Stimulated activated CD8-positive, alpha-beta memory T cell treated with anti-CD3 and anti-CD28 coated beads, Interleukin-15, amount 100 ng/mL, for 4 hours (primary cell): ENCODE measurements at places on chromosomes 3 and 15.

DNA sequence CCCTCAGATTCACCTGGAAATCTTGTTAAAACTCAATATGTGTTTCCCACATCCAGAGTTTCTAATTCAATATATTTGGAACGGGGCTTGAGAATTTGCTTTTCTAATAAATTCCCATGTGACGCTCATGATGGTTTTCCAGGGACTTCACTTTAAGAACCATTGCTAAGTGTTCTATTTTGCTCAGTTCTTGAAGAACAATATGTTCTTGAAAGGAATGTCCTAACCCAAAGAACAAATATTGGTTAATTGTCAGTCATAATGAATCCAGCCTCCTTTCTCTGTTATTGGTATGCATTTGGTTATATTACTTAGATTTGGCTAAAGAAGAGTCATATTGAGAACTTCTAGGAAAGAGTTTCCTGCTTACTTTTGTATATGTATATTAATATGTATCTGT lies 4.4 kb upstream of the PLSCR2 start:
- DNase-seq, result no peak

GRCh38 chr3:36250191-36250590 lies 130.1 kb upstream of the STAC start:
- DNase-seq, result no peak

GRCh38 chr15:40976819-40977218 lies 23.5 kb downstream of the CHAC1 start:
- DNase-seq, result no peak

DNA sequence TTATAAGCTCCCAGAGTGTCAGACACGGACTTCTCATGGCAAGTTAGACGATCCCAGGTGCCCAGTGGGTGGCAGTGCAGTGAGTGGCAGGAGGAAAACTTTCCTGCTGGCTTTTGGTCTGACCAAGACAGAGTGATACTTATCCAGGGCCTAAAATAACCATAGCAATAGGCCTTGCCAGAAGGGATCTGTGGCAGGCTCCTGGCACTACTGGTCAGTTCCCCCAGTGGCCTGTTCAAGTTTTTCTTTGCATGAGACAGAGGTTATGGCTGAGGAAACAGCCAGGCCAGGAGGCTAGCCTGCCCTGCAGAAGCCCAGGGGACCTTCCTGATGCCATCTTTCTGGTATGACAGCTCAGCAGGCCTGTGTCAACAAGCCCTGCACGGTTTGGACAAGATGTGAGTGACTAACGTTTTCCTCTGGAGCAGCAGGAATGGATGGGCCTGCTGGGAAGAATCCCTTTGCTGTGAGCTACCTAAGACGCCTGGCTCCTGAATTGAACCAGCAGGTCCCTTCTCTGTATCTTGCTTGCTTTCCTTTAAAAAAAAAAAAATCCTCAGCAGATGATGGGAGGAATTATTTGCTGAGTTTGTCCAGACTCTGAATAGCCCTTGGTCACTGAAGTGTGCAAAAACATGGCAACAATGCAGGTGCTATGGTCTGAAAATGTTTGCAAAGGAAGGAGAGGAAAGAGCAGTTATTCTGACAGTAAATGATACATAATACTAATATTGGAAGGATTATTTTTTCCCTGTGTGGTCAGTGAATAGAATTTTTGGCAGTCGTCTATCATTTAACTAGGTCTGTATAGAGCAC lies 18.0 kb downstream of the SCG5 start:
- no peak for DNase-seq

DNA sequence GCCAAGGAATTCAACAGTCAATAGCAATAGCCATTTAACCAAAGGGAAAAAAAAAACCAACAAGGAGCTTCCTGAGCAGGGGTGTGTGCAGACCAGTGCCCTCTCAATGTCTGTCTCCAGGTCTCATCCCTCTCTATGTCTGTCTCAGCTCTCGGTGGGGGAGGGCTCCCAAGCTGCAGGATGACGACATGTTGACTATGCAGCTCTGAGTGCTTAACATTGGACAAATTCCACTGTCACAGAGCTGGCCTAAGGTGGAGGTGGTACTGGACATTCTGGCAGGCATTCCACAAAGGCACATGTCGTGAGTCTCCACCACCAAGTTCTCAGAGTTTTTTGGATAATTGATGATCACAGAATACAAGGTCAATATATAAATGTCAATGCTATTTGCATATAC lies 2.0 kb upstream of the CAPN7 start:
- no peak for DNase-seq

DNA sequence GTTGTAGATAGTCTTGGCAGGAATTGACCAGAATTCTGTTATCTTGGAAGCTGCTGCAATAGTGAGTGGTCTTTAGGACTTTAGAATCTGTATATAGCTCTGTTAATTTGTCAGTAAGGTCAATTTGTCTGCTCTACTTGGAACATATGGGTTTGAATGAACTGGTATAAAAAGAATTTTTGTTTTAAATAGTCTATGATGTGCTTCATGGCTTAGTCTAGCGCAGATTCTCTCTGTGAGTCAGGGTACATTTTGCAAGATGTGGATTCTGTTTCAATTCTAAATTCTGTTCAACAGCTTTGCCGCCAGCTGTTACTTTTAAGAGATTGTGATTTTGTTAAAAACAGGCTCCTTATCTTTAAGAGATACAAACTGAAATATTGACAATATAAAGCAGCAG lies 135.9 kb upstream of the AGBL1 start:
- DNase-seq, result no peak

GRCh38 chr3:141849056-141849815 lies 27.2 kb upstream of the ATP1B3 start:
- no peak for DNase-seq

DNA sequence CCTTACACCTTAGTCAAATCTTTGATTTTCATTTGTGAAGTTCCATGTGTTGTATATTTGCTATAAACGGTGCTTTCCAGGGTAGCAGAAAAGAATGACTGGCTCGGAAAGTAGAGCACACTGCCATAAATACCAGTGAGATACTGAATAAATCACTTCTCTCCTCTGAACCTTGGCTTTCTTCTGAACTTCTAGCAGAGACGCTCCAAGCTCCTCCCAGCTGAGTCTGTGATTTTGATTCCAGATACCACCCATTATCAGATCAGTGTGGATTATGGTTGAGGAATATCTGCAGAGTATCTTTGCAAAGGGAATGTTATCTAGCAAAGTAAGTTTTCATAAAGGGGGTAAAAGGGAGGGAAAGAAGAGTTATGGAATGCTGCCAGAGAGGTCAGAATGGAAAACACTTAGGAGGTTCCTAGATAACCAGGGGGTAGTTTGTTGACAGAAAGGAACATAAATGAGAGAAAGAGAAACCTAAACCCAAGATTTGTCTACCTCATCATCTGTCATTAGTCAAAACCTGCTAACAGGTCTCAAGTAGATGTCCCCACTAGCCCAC lies 98.5 kb upstream of the PSMD6 start:
- no peak for DNase-seq

GRCh38 chr3:127849368-127849767 lies 27.1 kb upstream of the MGLL start:
- DNase-seq, result no peak

DNA sequence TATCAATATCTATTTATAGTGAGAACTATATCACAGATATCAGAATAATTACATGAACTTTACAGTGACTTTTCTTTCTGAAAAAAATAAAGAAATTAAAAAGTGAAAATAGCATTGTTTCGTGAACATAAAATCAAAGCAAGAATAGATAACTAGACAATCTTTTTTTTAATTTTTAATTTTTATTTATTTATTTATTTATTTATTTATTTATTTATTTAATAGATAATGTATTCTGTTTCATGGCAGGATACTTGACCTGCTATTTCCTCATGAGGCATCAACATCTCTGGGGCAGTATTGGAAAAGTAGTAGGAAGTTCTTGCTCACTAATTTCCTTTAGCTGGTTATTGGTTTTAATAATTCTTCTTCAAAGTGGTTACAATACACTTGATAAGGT lies 33.3 kb downstream of the SLITRK3 start:
- no peak for DNase-seq

DNA sequence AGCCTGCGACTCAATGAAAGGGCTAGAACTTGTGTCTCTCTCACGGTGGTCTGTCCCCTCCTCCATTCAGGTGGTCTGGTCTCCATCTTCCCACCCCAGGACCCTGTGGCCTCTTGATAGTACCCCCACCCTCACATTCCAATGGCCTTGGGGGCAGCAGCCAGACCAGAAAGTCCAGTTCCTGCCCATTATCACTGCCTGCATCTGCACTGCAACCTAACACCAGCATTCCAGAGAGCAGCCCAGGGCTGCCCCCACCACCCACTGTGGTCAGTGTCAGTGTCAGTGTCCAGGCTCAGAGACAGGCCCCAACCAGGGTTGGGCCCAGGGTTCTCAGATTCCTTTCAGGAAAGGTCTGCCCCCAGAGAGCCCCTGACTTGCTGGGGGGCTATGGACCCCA lies 12.6 kb downstream of the IGDCC3 start:
- no peak for DNase-seq

DNA sequence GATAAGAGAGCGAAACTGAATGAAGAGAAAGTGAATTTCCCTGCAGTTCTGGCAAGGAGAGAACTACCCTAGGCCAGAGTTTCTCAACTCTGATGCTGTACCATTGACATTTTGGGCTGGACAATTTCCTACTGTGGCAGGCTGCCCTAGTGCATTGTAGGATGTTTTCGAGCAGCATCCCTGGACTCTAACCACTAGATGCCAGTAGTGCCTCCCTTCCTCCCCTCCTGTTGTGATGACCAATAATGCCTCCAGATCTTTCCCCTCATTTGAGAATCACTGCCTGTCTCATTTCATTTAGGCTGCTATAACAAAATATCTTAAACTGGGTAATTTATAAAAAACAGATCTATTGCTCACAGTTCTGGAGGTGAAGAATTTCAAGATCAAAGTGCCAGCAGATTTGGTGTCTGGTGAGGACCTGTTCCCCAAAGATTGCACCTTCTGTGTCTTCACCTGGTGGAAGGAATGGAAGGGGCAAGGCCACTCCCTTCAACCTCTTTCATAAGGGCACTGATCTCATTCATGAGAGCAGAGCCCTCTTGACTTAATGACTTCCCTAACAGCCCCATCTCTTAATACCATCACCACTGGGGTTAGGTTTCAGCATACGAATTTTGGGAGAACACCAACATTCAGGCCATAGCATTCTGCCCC lies 188.9 kb upstream of the MEIS2 start:
- no peak for DNase-seq

GRCh38 chr15:41494190-41494921 lies 682 bp downstream of the ITPKA start:
- DNase-seq, result no peak

GRCh38 chr3:38950581-38950980 lies 101.2 kb downstream of the SCN11A start:
- DNase-seq, result no peak

GRCh38 chr3:49277383-49277775 lies 347 bp upstream of the C3orf62 start:
- no peak for DNase-seq

GRCh38 chr15:62135532-62136134 lies 29.5 kb downstream of the C2CD4B start:
- no peak for DNase-seq

- no peak for DNase-seq
Observed at GRCh38 chr15:68312701-68313204, 35.2 kb downstream of the FEM1B start.

- no peak for DNase-seq
Observed at GRCh38 chr3:81743096-81744025, 18.1 kb downstream of the GBE1 start.

- DNase-seq, result no peak
Observed at GRCh38 chr15:89482139-89482538, 14.2 kb downstream of the RHCG start.

GRCh38 chr15:59276225-59277178 lies 69.9 kb downstream of the LDHAL6B start:
- no peak for DNase-seq

DNA sequence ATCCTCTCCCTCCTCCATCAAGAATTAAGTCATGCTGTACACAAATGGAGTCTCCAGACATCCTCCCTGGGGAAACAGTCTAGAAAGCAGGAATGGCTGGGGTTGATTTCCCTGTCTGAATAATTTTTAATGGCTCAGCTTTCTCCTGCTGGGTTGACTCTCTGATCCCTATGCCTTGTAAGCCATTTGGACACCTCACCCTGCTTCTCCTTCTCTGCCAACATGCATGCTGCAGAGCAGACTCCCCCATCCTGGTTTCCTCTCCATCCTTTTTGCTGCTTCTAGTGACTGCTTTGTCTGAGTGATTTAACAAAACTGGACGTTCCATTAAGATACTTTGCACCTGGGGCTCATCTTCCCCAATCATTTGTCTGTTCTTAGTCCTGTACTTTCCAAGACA lies 22.2 kb downstream of the SV2B start:
- DNase-seq, result no peak

DNA sequence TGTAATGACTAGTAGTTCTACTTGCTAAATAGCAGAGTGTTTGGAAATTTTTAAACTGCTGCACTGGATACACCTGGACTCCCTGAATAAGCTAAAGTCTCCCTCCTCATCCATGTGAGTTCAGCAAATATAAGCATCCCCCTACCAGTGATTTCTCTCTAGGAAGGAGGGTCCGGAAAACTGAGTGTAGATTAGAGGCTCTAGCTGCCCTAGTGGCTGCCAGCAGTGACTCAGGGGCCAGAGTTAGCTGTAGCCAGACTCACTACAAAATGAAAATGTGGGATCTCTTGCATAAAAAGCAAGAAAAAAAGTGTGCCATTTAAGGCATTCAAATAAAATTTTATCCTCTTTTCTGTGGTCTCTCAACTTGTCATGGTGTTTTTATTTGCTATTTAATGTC lies 485.0 kb upstream of the ATP11B start:
- DNase-seq, result no peak

DNA sequence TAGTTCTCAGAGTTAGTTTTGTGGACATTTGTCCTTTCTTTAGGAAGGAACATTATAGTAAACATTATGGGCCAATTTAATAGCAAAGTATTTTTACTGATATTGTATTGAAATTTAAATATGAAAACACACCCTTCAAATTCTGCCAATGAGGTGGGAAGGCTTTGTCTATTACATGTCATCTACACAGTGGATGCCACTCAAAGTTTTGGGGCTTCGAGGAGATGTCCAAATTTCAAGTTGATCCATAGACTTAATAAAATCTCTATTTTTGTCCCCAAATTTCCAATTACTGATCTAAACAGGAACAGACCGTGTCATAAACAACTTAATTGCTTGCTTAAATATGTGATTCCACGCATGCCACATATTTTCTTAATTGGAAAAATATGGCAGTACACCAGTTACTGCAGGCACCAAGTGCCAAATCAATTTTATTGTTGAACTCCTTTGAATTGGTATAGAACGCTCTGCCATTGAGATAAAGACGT lies 1.7 kb downstream of the SHOX2 start:
- DNase-seq, result no peak

GRCh38 chr15:60652870-60653269 lies 173.9 kb upstream of the ICE2 start:
- no peak for DNase-seq

- DNase-seq, result no peak
Observed at GRCh38 chr3:184029443-184029842, 2.1 kb upstream of the HTR3D start.

DNA sequence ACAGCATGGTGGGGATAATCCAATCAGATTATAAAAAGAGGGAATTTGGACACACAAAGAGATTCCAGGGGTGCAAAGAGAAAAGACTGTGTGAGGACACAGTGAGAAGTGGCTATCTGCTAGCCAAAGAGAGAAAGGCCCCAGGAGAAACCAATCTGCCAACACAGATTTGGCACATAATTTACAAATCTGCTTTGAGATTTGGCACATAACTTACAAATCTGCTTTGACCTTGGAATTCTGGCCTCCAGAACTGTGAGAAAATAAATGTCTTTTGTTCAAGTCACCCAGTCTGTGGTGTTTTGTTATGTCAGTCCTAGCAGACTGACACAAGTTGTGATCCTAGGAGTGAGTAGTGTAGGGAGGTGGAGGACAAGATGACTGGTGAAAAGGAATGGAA lies 3.5 kb upstream of the TM4SF18 start:
- DNase-seq, result no peak
